G401 (cell line): ENCODE measurements at places on chromosomes 5 and 9.

- DNase-seq = no peak
Observed at GRCh38 chr5:34675857-34676256, 19.7 kb downstream of the RAI14 start.

- DNase-seq = no peak
Observed at GRCh38 chr9:19498015-19498414, 89.2 kb downstream of the ACER2 start.

- peak; percentile 57 for DNase-seq
Observed at GRCh38 chr5:124056991-124057723, 545.2 kb downstream of the CSNK1G3 start.

DNA sequence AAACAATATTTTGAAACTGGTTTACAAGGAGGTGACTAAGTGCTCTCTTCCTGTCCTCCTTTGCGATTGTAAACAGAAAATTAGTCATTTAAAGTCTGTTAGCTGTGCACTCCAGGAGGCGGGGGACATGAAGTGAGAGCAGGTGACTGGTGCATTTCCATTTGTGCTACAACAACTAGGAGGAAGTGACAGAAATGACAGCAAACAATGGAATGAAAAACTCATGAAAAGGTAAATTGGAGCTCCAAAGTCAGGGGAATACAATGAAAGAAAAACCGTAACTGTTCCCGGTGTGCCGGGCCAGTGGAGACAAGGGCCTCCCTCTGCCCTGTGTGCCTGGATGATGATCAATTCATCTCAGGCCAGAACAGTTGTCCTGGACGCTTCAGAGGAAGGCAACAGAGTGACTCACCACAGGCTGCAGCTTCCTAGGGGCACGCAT is 439.9 kb downstream of the GADD45G start:
- peak; percentile 45 for DNase-seq

GRCh38 chr9:128362774-128363173 is 8.4 kb upstream of the URM1 start:
- DNase-seq = no peak

DNA sequence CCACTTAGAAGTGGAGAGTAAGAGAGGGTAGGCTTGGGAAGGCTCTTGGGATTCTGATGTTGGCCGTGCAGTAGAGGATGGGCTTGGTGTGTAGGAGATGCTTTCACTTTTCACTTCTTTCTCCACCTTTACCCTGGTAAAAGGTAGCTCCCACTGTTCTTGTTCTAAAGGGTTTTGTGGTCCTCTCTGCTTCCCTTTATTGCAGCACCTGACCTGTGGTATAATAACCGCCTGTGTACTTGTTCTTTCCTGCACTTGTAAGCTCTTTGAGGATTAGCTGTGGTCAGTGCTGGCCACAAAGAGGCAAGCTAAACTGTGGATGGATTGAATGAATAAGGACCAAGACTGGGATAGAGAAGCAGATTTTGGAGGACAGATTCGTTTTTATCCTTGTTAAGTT is 25.2 kb downstream of the KDM4C start:
- no peak for DNase-seq

- DNase-seq = no peak
Observed at GRCh38 chr5:176712546-176713304, 65.4 kb downstream of the TSPAN17 start.

- no peak for DNase-seq
Observed at GRCh38 chr9:92721548-92721947, 43.1 kb downstream of the BICD2 start.

GRCh38 chr5:21806271-21806670 is 1046.9 kb downstream of the CDH12 start:
- DNase-seq = no peak

GRCh38 chr5:159095151-159095721 is 4.5 kb downstream of the EBF1 start:
- DNase-seq = peak; percentile 12

- DNase-seq = no peak
Observed at GRCh38 chr9:2634818-2635217, 13.2 kb downstream of the VLDLR start.

DNA sequence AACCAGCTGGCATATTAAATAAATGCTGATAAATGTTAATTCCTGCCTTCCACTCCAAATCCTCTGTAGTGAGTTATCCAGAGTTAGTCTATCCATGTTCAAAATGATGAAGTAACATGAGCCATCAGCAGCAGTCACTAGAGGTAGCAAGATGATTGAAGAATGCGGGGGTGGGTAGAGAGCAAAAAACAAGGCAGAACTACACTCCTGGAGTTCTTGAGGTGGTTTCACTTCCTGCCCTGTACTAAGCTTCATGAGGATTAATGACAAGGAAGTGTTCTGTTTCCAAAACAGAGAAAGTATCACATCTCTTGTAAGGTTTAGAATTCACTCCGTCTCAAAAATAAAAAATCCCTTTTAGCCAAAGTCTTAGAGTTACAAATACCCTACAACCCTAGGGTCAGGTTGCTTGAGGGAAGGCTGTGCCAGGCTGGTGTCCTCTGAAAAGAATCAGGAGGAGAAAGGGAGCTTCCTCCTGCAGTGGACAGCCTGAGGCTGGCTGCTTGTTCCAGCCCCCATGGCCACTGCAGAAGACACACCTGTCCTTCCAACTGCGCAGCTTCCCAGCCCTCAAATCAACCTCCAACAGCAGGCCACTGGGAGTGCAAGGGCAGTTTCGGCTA is 180.2 kb downstream of the DENND1A start:
- DNase-seq = no peak

DNA sequence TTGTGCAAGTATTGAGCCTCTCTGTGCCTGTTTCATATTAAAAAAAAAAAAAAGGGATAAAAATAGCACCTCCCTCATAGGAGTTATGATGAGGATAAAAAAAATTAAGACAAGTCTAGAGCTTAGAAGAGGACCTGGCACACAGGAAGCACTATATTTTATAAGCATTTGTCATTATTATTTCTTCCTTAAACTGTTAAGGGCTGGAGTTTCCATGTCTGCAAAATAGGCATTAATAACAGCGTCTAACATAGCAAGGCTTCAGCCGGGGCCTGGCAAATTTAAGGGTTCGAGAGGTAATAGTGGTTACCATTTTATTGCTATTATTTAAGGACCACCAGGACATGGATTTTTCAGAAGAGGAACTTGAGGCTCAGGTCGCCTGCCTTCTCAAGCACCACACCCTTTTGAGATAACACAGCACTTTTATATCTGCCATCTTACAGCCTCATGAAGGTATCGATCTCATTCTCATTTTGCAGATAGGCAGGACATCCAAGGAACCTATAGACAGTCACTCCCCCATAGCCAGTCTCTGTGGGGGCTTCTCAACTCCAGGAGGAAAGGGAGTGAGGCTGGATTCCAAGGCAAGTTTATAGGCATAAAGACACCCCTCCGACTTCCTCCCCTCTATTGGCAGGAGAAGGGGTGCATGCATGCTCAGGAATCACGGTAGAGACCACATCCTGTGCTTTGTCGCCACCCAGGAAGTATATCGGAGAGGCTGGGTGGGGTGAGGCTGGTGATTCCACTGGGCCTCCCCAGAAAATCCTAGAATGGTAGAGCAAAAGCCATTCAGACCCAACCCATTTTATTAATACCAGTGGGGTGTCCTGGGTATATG is 2.4 kb downstream of the ANXA6 start:
- DNase-seq = peak; percentile 8

DNA sequence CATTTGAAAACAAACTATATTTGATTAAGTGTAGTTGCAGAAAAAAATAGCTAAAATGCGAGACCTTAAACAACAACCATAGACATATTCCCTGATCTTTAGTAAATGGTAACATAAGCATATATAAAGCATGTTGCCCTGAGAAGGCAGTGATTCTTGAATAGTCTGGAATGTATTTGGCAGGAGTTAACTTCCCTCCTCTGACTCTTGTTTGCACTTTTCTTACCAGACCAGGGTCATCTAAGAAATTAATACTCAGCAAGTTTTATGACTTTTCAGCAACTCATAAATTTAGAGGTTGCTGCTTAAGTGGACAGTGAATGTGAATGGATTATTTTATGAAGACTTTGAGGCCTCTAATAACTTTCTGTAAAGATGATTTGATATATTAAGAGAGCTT is 55.3 kb upstream of the NUDT12 start:
- no peak for DNase-seq

DNA sequence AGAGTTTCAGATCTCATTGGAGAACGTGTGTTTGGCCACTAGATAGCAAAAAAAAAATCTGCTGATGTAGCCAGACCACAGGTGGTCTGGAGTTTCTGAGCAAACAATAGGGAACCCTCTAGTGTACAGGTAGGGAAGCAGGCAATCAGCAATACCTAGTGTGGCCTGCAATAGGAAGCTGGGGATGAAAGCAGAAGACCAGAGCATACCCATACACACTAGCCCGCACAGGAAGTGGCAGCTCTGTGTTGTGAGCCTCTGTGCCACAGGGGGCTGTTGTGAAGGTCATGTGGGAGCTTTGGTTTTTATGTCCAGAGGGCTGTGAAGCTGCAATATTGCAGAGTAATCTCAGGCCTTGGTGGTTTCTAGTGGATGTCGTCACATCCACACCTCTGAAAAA is 81.2 kb downstream of the MTAP start:
- no peak for DNase-seq
